ENCODE measurements at places on chromosomes 6 and 20.

DNA sequence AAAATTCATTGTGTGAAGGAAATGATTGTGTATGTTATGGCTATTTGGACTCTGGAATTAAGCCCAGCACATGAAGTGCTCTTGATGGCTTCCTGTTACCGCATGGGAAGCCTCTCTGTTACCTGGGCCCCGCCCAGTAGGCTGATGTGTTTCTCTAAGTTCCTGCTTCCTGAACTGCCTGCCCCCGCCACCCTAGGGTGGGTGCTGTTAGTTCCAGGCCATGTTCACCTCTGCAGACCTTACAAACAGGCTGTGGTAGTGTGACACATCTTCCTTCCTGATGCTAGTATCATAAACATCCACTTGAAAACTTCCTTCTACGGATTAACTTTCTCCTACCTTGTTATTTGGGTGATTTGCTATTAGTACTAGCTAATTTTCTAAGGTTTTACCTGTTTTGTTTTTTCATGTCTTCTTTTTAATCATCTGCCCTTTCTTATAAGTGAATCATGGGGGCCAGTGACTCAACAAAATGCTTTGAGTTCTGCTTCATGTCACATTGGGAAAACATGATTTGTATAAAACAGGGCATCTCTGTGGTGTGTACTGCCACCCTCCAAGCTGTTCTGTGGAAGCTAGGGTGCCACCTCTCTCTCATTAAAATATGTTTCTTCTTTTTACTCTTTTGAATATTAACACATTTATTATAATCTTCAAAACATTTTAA, 40.6 kb downstream of the SH3BGRL2 start:
- DNase-seq, result no peak

- DNase-seq, result no peak
Observed at GRCh38 chr6:64505312-64505711, 869.7 kb downstream of the PHF3 start.

GRCh38 chr6:143158113-143158581, 97.5 kb downstream of the AIG1 start:
- DNase-seq, result no peak

DNA sequence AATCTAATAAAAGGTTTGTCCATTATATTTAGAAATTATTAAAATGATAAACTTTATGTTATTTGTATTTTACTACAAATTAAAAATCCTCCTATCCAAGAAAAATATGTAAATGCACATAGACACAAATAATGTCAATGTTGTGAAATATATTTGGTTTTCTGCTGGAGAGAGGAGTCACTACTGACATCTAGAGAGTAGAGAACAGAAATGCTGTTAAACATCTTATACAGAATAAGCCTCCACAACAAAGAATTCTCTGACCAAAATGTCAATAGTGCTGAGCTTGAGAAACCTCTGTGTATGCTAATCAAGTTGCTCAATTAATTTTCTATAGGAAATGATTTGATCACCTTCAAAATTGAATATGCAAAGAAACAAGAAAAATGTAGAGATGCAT, 12.4 kb downstream of the HTR1B start:
- DNase-seq, result no peak

GRCh38 chr20:8757146-8757545, 311.7 kb upstream of the PLCB4 start:
- DNase-seq, result no peak

DNA sequence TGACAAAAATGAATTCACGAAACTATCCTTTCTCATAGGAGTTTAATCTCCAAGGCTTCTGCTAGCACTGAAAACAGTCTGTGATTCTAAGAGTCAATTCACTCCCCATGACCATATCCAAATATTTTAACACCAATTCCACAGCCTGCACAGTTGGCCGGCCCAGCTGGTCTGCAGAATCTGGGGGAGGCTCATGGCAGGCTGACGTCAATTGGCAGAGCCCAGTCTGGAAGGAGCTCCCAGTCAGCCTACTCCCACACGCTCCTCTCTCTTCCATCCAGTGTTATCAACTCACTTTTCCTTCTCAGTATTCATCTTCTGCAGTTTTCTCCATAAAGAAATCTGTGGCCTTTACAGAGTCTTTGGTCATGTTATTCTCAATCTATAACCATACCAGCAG, 111.0 kb downstream of the TBXT start:
- no peak for DNase-seq

GRCh38 chr6:36793913-36794712, 45.1 kb downstream of the CPNE5 start:
- DNase-seq, result no peak

DNA sequence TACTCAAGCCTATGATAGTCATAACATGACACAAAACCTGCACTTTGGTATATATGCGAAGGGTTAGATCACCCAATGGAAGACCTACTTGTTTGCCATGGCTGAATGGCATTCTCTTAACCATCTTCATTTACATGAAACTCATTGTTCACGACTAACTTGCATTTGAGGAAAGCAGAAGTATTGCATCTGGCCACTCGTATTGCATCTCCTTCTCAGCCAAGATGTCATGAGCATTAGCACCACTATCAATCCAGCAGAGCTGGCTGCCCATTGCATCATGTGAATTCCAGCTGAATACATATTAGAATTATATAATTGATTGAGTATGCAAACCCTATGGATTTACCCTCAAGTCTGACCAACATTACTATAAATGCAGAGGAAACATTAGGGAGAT, 390.2 kb downstream of the LAMA2 start:
- no peak for DNase-seq

All from natural killer cell treated with Interleukin-12 subunit alpha and Interleukin-12 subunit beta and Interleukin-15 and Interleukin-18, amount 100 ng/mL, for 72 hours (primary cell).